GM18507 (cell line): ENCODE measurements at places on chromosomes 7 and 10.

DNA sequence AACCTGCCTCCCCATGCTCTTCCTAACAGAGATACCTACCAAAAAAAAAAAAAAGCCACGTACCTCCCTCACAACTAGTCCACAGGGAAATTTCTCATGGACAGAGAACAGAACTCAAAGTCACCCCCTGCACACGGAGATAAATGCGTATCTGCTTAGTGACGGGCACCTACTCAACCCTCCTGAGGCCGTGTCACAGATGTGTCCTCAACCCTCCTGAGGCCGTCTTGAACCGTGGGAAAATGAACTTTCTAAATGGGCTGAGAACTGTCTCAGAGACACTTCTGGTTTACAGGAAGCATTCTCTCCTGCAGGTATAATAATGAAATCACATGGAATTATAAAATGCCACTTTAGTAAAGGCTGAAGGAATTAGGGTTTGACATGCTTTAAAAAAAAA, 155.9 kb downstream of the DIP2C start:
- DNase-seq: no peak

GRCh38 chr10:84329196-84329611, 815 bp downstream of the CCSER2 start:
- no peak for DNase-seq

DNA sequence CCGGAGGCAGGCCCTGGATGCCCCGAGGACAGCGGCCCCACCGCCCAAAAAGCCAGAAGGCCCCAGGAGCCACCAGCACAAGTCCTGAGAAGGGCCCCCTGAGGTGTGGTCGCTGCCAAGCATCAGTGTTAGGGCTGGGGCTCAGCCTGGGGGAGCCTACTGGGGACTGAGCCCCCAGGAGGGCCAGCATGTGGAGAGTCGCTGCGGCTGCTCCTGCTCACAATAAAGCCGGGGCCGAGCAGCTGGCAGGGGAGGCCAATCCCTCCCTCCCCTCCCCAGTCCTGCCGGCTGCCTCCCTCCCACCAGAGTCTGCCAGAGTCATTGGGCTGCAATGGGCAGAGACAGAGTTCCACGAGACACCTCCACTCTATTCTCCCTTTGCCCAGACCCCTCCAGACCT, 3.1 kb upstream of the ASIC3 start:
- DNase-seq: no peak

- no peak for DNase-seq
These were observed 42.7 kb upstream of the PPIF start for GRCh38 chr10:79304479-79305087.

- no peak for DNase-seq
These were observed 982 bp downstream of the SFXN3 start for GRCh38 chr10:101031796-101032636.

DNA sequence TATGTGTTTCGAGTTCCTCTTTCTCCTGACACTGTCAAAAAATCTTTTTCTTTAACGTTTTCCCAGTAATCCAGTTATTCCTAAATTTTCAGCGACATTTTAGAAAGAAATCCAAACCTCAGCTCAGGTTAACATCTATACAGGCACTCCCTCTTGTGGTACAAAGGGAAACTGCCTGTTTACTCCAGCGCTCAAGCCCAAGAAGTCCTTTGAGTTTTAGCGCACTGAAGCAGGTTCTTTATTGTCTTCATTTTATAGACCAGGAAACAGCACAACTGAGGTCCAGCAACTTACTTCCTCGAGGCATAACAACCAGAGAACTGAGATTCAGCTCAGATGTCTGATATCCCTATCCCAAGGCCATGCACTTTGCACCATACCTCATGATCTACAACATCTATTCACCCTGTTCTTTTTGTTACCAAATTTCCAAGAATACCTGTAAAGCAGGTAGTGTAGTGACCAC, 287.2 kb upstream of the MKLN1 start:
- no peak for DNase-seq

DNA sequence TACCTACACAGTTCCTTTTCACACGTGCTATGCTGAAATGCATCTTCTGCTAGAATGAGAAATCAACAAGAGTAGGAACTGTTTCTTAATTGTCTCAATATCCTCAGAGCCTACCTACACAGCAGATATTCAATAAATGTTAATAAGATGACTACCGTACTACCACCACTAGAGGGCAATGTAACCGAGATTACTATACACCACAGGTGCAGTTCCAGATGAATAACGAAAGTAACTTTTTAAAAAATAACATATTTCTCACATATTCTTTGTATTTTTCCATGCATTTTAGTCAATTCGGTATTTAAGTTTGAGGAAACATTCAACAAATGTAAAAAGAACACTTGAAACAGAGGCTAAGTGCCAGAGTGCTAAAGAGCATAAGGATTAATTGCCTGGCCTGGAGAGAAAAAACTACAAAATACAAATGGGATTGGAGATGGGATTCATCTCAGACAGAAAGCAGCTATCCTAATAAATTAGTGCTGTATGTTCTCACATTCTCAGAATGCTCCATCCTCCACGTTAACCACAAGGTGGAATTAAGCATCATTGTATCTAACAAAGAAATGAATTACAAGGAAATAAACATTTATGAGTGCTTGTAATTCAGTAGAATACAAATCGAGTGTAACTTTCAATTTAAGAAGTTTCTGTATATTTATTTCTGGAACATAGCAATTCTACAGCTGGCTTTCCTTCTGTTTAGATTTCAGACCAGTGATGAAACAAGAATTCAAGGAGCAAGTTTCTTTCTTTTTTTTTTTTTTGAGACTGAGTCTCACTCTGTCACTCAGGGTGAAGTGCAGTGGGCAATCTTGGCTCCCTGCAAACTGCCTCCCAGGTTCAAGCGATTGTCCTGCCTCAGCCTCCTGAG, 20.3 kb upstream of the HECTD2 start:
- no peak for DNase-seq

DNA sequence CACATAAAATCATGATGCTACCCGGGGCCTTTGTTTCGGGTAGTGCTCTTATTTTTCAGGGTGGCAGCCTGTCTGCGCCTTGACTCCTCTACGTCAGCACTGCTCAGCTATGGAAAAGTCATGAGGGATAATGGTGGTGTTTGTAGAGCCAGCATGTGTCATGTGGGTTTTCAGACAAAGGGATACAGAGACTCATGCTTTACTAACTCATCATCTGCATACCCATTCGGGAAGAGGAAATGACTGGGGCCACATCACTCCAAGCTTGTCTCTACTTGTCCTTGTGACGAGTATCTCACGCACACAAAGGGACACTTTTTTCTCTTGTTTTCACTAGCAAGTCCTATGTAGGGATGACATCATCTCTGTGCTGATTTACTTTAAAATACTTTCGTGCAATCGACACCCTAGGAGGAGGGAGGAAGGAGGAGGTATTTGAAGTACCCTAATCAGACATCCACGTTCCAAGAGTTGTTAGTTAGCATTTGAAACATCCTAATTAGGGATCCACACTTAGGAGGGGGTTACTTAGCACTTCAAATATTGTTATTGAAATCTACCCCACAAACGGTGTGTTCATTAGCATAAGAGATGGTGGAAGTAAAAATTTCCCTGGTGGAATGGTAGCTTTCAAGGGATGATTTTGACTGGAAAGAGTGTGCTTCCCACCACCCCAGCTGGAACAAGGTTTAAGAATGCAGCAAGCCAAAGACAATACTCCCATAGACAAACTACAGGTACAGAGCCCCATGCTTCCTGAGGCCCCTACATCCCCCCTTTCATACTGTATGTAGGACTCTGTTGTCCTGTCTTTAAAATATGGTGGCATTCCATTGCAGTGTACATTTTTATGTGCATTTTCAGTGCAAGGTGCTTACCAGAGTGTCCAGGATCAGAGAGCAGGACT, 52.0 kb downstream of the THNSL1 start:
- no peak for DNase-seq

DNA sequence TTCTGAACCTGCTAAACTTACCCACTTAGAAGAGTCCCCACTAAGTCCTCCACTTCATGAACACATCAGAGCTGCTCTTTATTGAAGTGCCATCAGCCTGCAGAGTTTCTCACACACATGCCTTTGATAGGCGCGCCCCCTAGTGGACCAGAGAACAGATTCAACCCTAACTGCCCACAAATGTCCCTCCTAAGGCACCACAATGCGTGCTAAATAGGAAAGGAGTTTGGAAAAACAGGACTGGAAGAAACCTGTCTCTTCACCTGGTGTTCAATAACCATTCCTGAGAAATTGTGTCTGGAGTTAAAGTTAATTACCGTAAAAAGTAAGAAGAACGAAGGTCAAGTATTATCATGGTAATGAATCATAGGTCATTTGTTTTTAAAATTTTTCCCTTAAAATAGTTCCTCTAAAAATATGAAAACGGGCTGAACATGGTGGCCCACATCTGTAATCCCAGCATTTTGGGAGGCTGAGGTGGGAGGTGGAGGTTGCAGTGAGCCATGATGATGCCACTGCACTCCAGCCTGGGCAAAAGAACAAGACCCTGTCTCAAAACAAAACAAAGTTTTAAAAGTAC, 249.7 kb downstream of the ELMO1 start:
- DNase-seq: peak; percentile 29

DNA sequence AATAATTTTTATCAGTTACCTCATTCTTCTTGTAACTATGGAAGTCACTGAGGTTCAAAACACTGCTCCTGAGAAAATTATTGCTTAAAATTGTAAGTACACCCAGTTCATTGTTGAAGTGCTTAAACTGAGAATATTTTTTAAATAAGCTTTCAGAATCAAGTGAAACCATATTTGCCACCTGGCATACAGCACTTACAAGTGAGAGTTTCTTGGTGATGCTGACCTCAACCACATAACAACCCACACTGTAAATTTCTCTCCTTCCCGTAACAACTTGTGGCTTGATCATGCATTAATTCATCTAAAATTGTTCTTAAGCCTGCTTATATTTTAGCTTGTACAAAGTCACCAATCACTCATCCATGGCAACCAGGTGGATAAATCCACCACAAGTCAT, 34.0 kb downstream of the IMMP2L start:
- DNase-seq: no peak

GRCh38 chr7:43390576-43390975, 192.3 kb upstream of the STK17A start:
- no peak for DNase-seq

- DNase-seq: no peak
These were observed 83.1 kb upstream of the CHCHD3 start for GRCh38 chr7:133165001-133165400.

GRCh38 chr7:94392393-94392786, 2.3 kb upstream of the COL1A2 start:
- no peak for DNase-seq

DNA sequence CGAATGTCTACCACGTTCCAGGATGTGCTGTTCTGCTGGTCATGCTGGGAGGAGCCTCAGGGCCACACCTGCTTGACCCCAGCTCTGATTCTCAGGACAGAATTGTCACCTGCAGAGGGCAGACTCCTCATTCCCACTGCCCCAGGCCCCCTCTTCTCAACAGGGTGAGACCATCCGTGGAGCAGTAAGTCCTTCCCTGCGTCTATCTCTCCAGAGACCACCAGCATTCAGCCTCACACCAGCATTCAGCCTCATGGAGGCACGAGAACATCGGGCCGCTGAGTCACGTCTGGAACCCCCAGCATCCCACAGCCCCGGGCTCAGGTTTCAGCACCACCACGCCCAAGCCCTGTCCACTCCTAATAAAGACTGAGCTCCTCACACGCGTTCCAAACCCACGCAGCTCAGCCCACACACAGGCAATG, 273.4 kb downstream of the DIP2C start:
- no peak for DNase-seq

GRCh38 chr7:122858320-122858719, 27.9 kb downstream of the CADPS2 start:
- no peak for DNase-seq

DNA sequence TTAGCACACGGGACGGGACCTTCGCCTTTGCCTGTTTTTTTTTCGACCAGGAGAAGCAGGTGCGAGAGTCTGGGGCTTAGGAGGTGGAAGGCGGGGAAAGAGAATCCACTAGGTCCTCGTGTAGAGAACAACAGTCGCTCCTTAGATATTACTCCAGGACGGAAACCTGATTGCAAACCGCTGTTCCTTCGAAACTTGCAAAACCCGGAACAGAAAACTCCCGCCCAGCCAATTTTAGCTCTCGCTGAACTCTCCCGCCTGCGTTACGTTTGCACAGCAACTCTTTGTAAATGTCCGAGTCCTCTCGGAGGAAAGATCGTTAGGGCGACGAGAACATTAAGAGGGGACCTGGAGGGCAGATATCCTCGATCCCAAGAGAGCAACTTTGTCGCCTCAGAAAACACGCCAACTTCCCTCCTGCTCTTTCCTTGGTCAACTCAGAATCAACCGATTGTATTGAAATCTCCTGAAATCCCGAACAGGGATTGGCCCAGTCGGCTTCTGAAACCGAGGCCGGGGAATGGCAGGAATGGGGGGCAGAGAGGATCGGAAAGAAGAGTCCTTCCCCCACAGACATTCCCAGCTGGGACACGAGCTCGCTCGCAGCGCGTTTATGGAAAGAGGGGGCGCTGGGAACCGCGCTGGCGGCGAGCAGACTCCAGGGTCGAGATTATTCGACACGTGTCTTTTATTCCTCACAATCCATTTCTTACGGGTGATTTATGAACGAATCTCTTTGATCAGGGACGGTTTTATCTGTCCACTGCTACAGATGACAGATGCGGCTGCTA, 9.9 kb downstream of the TWIST1 start:
- no peak for DNase-seq

GRCh38 chr7:16708980-16709379, 44.6 kb upstream of the TSPAN13 start:
- DNase-seq: no peak
